ENCODE measurements at places on chromosomes 13 and 19.

DNA sequence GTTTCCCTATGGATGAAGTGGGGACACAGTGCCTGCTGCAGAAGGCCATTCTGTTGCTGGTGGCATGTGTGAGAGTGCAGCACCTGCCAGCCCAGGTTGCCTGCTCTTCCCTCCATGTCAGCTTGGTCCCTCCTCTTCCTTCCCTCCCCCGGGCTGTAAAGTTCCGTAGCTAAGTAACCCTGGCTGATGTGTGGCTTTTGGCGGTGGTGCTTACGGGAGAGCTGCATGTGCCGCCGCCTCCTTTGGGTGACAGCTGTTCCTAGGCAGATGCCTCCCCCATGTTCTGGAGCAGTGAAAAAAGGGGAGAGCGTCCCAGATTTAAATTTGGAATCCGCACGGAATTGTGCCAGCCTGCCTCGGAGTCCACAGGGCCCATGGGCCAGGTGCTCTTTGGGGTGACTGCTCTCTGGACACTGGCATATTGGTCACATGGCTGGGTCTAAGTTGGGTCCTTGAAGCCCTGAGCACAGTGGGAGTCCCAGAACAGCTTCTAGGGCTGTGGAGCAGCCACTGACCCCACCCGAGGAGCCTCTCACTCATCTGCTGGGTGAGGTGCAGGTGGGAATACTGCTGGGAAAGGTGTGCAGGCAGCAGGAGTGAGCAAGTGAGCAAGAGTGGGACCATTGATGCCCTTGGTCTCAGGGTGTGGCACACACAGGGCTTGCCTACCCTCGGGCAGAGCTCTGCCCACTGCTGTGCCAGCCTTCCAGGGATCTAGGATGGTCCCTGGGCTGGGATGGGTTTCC lies 33.1 kb upstream of the ZNF536 start:
- DNase-seq, result no peak

GRCh38 chr19:3577723-3578344 lies 5.1 kb downstream of the HMG20B start:
- DNase-seq, result no peak

- peak; percentile 26 for DNase-seq
Measured at GRCh38 chr13:33016414-33017322, at the start of gene KL. Gene KL (plus strand): TSS chr13:33016423. CDS start chr13:33016441, 18 bp downstream.

DNA sequence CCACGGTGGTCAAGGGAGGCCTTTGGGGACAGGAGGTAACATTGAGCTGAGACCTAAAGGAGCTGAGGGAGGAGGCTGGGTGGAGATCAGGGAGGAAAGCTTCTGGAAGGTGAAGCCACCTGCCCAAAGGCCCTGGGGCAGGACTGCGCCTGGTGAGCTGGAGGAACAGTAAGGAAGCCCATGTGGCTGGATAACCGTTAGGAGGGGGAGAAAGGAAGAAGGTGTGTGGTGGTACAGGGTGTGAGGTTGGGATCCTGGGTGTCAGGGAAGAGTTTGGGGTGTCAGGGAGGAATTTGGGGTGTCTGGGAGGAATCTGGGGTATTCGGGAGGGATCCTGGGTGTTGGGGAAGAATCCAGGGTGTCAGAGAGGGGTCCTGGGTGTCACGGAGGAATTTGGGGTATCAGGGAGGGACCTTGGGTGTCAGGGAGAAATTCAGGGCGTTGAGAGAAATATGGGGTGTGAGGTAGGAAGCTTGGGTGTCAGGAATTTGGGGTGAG lies 695 bp downstream of the TICAM1 start:
- DNase-seq, result no peak

- no peak for DNase-seq
Measured at GRCh38 chr19:17309965-17310461, 650 bp downstream of the DDA1 start.

DNA sequence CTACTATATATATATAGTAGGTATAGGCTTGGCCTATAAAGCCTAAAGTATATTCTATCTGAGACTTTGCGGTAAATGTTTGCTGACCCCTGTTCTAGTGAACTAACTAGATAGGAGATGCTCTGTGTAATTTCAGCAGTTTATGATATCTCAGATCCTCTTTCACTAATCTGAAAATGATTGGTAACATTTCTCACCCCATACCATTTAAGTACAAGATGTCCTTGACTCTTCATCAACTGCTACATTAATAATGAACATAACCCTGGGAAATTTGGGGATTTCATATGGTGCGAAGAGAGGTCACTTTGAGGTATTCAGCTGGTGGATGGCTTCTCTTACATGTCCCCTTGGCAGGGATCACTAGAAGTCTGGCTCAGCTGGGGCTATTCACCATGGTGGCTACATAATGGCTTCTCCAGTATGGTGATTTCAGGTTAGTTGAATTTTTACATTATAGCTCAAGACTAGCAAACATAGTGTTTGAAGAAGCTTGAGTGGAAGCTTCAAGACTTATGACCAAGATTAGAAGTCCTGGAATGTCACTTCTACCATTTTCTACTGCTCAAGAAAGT lies 103.6 kb upstream of the MYCBP2 start:
- no peak for DNase-seq

DNA sequence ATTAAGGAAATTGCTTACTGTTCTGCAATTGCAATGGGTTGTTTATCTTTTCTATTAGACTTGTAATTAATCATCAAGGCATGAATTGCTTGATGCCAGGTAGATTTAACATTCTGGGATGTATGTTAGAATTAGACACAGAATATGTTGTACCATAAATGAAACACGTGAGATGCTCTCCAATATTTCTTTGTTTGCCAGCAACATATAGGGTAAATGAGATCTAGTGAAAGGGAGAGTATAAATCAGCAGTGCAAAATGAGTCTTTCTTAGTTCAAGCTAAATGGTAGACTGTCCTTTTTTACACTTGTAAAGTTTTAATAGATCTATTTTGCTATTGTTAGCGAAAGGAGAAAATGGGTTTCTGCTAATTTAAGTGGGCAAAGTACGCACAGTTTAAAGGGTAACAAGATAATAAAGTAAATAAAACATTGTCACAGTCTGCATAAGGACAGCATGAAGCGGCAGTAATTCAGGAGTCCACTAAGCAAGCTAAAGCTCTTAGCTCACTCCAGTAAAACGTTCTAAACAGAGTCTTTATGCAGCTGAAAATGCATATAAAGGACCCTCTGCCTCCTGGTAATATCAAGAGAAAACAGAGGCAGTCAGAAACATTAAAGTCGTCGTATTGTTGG lies 1137.1 kb downstream of the OLFM4 start:
- DNase-seq, result no peak

GRCh38 chr19:40623403-40624251 lies 22.5 kb downstream of the LTBP4 start:
- DNase-seq, result no peak

DNA sequence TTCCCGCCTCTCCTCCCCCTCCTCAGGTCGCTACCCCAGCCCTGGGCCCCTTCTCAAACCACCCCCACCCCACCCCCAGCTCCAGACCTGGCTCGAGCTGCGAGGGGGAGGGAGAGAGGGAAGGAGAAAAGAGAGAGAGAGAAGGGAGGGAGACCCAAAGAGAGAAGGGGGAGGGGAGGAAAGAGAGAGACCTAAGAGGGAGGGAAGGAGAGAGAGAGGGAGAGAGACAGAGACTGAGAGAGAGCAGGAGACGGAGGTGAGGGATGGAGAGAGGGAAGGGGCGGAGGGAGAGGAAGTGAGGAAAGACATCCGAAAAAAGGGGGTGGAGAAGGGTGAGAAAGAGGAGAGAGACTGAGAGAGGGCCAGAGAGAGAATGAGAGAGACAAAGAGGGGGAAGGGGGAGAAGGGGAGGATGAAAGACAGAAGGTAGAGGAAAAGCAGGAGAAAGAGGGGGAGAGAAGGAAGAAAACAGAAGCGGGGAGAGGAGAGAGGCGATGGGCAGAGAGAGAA lies 2.0 kb upstream of the SPACA6 start:
- no peak for DNase-seq

- DNase-seq, result no peak
Measured at GRCh38 chr13:20550799-20551198, 16.2 kb upstream of the IFT88 start.

DNA sequence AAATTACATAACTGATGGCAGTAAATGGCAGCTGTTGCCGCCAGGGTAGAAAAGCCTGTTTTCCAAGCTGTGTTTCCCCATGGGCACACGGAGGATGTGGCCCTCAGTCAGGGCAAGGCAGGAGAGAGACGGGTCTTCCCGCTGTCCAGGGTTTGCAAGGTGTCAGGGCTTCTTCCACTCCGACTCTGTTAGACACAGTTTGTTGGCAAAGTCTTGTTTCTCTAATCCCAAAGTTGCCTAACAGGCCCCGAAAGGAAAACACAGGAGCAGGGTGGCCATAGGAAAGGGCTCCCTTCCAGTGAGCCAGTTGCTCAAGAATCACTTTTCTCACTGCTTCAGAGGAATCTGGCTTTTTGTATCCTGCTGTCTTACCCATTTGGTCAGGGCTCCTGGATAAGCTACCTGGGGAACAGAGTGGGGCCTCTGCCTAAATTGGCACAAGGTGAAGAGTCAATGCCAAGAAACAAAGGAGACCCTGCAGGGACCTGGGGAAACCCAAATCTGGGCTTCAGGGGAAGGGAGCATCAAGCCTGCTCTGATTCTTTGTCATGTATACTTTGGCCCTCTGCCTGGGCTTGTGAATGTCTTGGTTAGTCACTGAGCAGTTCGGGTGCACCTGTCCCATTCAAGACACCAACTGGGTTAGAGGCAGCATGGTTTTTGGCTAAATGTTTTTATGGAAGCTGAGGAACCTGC lies 29.0 kb upstream of the CXCL17 start:
- no peak for DNase-seq

- DNase-seq, result no peak
Measured at GRCh38 chr19:43729919-43730318, 14.0 kb downstream of the IRGC start.

Measured in T-helper 2 cell treated with Interferon-gamma antibody and Interleukin-4, amounts not matched to agents 5 μg/mL and 100 μg/mL, for 36 hours (primary cell).